ENCODE measurements at places on chromosomes 5 and 9. TPM values are rescaled to one million over a fixed set of nuclear protein-coding genes. Genes with fewer than 3 reads are reported as not detected.

TMEM252 gene
- total RNA-seq = not detected

RASA1 gene
- 18.2 TPM for total RNA-seq

SAXO1 gene
- not detected for total RNA-seq

QRFP gene
- total RNA-seq = not detected

SPACA9 gene
- 5.5 TPM for total RNA-seq

CEL gene
- total RNA-seq = 2.6 TPM

All from heart right ventricle (tissue), 16 donors.